ENCODE measurements at places on chromosomes 7 and 10.

DNA sequence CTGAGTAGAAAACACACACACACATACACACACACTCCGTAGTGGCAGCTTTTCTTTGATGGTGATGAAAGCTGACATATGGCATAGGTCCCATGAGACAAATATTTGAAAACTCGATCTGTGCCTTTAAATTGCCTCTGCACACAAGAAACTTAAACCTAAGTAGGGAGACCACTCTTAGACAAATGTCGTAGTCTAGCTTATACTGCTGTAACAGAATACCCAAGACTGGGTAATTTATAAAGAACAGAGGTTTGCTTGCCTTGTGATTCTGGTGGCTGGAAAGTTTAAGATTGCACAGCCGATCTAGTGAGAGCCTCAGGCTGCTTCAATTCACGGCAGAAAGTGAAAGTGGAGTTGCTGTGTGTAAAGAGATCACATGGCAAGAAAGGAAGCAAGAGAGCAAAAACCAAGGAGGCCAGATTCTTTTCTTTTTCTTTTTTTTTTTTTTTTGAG, 489.4 kb upstream of the SORCS1 start:
- no peak for ATAC-seq

- ATAC-seq, result no peak
Observed at GRCh38 chr7:29326864-29327263, 132.3 kb downstream of the CHN2 start.

DNA sequence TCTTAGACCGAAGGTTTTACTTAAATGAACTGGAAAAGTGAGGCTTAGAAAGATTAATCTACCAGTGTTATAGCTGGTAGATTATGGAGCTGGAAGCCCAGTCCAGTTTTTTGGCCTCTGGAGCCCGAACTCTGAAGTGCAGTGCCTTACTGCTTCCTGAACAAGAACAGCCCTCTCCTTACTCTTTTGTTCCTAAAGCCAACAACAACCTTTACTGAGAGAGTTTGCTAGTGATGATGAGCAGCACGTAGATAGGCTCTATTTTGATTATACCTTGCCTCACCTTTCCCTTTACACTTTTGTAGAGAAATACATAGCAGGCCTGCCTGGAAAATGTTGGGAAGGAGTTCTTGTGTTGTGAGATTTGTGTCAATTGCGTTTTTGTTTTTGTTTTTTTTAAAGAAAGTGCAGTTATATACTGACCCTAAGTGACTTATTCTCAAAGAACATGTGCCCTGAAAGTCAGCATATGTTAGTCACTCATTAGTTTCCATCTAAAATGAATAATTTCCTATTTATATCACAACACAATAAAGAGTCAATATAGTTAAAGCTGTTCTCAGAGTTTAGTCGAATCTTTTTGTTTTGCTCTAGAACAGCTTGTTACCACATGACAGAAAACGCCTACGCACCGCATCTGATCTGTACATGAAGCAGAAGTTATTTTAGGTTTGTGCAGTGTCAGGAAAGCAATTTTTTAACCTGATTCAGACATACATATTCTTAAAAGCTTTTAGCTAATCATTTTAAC, 33.0 kb downstream of the PLEKHA1 start:
- ATAC-seq, result peak; percentile 45

- ATAC-seq, result peak; percentile 69
Observed at GRCh38 chr7:150567169-150567568, at the start of gene GIMAP4. TSS of gene GIMAP4 (plus strand) at chr7:150567390. CDS start at chr7:150569902, 2,512 bp downstream.

DNA sequence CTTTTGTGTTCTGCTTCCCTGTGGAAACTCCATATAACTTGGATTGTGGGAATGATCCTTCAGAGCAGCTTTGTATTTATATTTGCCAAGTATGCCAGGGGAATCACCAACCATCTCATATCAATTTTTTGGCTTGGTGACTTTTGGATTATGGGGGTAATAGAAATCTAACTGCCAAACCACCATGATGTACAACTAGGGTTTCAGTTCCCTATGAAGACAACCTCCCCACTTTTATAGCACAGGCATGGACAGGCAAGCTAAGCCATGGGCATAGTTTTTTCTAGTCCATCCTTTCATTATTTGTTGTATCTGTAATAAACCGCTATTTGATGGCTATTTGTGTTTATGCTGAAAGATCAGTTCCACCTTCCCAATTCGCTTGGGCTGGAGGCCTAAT, 17.7 kb downstream of the NPY start:
- ATAC-seq, result no peak

- no peak for ATAC-seq
Observed at GRCh38 chr7:149790146-149790548, 16.8 kb upstream of the ZNF467 start.

GRCh38 chr10:113045147-113046055, 95.4 kb downstream of the TCF7L2 start:
- peak; percentile 31 for ATAC-seq

GRCh38 chr10:95963991-95964389, 56.2 kb downstream of the CC2D2B start:
- no peak for ATAC-seq

GRCh38 chr7:70178787-70179186, 580.5 kb downstream of the AUTS2 start:
- ATAC-seq, result peak; percentile 42
